Activated T-cell treated with anti-CD3 and anti-CD28 coated beads, Interleukin-2, amount 50 U/mL, for 24 hours (primary cell): ENCODE measurements at places on chromosomes 4 and X.

- no peak for DNase-seq
Measured at GRCh38 chr4:121656269-121656641, 40.5 kb downstream of the ANXA5 start.

GRCh38 chr4:124529131-124529530 lies 183.4 kb downstream of the ANKRD50 start:
- no peak for DNase-seq

DNA sequence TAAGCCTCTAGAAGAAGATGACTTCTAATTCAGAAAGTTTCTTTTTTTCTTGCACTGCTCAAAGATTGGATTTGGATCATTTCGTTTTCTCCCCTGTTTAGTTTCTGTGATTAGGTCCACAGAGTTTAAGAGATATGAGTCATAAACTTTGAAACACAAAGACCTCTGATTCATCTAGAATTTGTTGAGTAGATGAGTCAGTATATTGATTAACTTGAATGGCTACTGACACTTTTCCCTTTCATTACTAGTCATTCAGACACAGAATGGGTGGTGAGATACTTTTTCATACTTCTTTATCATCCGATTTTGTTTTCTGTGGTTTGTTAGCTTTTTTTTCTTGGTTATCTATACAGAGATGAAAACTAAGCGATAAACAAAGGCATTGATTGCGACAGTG lies 34.1 kb upstream of the AFF2 start:
- DNase-seq: no peak

DNA sequence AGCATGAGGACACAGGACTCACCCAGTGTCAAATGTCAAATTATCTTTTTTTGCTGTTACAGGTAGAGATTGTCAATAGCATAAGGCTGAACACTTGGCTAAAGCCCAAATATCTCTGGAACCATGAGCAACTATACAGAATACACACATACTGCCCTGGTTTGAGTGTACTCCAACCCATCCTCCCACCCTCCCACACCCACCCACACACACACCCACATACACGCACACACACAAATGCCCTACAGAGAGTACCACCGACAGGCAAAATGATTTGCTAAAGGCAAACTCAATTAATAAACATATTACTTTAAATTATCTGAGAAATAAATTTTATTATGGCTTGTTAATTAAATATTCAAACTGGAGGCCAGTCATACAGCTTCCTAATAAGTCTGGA lies 173.1 kb upstream of the MAP3K15 start:
- DNase-seq: no peak

DNA sequence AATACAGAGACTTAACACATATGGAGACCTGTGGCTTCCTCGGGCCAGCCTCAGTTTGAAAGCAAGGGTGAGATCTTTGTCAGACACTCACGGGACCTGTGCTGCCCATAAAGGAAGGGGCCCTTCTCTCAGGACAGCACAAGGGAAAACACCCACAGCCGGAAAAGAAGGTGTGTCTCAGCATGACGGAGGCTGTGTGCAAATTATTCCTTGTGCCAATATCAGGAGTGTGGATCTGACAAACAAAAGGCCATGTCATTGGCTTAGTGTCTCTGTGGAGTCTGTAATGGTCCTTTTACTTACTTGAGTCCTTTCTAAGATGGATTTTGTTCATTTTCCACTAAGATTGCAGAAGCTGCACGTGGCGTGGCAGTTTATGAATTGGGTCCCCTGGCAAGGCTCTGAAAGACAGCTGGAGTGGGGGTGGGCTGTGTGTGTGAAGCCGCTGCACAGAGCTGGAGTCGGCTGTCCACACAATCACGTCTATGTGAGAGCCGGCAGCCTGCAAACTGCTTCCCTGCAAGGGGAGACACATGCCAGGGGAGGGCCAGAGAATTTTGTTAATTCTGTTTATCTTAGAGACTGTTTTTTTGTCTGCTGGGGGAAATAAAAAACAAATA lies 1.9 kb downstream of the ENPP6 start:
- no peak for DNase-seq

DNA sequence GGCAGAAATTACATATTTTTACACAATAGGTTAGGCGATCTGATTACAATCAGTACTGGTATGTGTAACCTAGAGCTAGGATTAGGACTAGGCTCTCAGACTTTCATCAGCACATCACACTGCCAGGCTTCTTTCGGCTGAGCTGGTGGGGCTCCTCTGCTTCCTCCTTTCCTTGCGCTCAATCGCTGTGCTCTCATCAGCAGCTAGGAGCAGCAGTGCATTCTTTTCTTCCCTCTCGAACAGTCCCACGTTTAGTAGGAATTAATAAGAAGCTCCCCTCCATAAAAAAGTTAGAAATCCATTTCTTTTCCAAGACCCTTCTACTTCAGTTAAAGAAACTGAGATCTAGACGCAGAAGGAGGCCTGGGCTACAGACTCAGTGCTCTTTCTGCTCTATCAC lies 350.4 kb downstream of the SPRY1 start:
- no peak for DNase-seq

- DNase-seq: no peak
Measured at GRCh38 chr4:80911458-80911857, 119.0 kb upstream of the BMP3 start.

DNA sequence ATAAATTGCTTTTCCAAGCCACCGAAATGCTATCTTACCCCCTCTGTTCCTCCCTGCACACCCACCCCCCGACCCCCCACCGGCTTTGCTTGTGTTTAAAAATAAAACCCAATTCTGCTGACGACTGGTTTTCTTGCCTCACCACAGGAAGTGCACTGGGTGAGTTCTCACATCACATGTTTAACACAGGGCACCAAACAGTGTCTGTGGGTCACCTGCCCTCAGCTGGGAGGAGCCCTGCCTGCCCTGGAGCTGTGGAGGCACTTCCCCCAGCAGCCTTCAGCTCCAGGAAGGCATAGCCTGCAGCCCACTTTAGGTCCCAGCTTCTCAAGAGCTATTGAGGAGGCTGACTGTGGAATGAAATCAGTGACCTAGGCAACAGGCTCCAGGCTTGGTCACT lies 8.8 kb downstream of the TMEM255A start:
- DNase-seq: no peak

DNA sequence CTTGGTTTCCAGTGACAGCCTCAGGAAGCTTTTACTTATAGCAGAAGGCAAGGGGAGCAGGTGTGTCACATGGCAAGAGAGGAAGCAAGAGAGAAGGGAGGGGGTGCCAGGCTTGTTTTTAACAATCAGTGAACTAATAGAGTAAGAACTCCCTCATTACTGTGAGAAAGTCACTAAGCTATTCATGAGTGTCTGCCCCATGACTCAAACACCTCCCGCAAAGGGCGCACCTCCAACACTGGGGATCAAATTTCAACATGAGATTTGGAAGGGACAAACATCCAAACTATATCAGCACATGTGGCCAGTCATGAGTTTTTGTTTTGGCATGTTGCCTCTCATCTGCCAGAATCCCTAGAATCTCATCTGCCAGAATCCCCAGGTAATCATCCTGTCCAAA lies 183.5 kb upstream of the C1QTNF7 start:
- DNase-seq: no peak

DNA sequence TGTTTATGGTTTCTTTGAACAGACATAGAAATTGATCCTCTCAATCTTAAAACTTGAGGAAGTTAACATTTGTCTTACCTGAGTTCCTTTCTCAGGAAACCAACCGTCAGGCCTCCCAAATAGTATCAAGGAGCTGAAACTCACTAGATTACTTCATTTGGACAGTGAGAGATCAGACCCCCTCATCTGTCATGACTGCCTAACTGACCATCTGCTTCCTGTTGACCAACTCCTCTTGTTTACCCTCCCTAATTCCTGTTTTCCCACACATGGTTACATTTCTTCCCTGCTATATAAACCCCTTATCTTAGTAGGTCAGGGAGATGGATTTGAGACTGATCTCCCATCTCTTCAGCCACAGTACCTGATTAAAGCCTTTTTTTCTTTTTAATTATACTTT lies 46.2 kb upstream of the NMU start:
- DNase-seq: no peak

DNA sequence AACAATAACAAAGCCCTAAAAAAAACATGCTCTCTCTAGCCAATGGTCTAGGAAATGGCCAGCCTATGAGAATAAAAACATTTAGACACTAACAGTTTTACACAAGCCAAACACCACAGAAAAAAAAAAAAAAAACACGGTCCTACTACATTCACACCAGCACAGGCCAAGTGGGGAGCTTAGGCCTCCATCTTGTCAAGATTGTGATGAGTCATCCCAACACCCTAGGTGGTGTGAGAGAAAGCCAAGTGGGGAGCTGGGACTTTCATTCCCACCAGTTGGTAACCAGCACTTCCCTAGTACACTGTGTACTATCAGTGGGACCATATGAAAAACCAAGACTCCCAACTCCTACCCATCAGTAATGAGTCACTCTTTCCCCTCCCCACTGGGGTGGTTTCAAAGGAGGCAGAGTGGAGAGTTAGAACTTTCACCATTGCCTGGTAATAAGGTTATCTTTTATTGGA lies 95.6 kb downstream of the ADAMTS3 start:
- DNase-seq: no peak

DNA sequence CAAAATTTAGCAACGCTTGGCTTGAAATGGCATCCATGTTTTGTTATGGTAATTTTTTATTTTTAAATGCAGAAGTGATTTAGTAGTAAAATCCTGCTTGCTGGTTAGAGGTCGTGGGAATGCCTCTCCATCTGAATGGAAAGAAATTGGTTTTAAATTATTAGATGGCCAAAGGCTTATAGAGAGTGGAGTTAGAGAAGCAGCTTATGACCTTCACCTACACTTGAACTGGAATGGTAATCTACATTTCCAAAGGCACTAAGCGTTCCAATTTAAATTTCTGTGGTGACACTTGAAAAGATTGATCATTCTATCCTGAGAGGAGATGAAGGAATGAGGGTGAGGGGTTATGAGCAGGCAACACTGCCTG lies 280.7 kb downstream of the RAPGEF2 start:
- DNase-seq: no peak

DNA sequence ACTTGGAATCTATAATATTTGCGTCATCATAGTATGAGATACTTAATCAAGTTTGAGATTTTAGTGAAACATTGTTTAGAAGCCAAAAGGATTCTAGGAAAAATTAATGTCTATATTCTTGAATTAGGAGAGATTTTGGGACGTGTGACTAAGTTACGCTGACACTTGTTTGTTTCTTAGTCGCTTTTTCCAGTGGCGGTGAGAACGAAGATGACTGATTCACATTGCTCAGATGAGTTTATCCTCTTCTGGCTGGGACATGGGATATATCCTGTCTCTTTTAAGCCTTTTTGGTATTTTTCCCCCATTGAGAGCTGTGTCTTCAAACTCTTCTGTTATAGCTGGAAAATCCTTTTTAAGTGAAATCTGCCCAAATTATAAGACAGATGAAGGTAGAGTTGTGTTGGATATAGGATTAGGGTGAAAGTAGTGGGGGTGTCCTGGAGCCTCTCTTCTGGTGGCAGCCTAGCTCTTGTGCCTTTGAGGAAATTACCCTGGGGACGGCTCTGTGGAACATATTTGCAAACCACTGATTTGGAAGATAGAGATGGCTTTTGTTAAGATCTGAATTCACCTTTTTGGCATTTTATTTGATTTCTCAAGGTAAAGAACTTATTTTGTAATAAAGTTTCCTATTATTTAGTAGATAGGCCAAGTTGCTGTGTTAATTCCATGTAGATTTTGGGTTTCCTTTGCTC lies 49.7 kb downstream of the HTT start:
- DNase-seq: no peak

- no peak for DNase-seq
Measured at GRCh38 chrX:40976981-40977380, 108.3 kb upstream of the USP9X start.

- no peak for DNase-seq
Measured at GRCh38 chr4:76987153-76987591, 37.6 kb downstream of the SEPTIN11 start.

DNA sequence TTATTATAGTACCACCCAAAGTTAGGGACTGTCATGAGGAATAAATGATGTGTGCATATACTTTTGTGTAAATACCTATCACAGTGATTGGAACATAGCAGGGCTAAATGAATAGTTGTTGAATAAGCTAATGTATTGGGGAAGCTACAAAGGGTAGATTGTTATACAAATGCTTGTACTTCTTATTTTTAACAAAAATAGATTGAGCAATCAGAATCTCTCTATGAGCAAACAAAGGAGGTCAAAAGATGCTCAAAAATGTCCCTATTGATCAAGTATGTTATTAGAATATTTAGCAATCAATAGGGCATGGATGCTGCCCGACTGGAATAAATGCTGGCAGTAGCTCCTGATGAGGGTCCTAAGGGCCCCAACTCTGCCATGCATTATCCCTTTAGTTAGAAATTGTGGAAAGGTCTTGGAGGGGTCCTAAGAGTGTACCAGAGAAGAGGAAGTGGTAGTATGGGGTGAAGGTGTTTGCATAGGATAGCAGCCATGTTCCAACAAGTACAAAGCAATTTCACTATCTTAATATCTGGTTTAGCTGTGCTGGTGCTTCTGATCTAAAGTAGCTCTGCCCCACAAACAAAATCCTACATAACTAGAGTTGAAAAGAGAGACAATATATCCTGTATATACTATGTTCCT lies 33.1 kb upstream of the TAPT1 start:
- DNase-seq: no peak

GRCh38 chr4:74540193-74540592 lies 95.3 kb downstream of the AREG start:
- no peak for DNase-seq

DNA sequence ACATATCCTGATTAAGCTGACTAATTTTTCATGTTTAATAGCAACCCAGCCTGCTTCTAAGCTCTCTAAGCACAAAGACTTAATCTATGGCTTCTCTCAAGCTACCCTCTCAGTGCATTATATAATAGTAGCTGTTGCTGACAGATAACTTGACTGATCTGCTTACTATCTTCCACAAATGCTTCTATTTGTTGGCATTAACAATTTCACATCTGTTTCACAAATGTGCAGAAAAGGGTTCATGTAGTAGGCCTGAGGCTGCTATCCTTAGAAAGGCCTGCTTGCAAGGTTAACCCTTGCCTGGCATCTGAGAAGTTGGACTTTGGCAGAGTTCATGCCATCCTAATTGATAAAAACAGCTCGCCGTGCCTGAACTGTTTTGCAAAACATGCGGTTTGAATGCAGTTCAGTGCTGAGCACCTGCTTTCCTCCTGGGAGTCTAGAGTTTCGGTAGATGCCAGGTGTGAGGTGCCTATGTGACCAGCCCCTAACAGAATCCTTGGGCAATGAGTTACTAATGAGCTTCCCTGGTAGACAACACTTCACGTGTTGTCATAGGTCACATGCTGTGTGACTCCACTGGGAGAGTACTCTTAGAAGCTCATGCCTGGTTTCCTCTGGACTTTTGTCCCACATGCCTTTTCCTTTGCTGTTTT lies 68.4 kb downstream of the NSG1 start:
- no peak for DNase-seq

GRCh38 chrX:20060961-20061748 lies 55.6 kb downstream of the MAP7D2 start:
- no peak for DNase-seq

DNA sequence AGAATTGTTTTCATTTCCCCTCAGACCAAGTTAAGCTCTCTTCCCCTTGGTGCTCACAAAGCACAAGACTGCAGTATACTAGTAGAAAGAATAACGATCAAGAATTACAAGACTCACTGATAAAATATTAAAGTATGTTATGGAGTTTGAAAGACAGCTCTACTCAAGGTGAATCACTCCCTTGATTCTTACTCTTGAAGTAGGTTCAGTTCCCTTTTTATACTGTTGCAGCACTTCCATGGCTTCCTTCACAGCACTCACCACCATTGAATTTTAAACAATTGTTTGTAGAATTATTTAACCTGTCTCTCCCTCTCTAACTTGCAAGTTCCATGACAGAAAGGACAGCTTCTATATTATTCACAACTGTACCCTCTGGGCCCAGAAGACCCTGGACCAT lies 42.2 kb downstream of the CASK start:
- DNase-seq: no peak
